ENCODE measurements at places on chromosomes 2 and 18.

GRCh38 chr2:61510674-61511671, 27.2 kb downstream of the XPO1 start:
- no peak for DNase-seq

GRCh38 chr2:231861288-231861931, 64.8 kb downstream of the NPPC start:
- DNase-seq, result no peak

GRCh38 chr2:226911932-226912331, 76.1 kb downstream of the RHBDD1 start:
- DNase-seq, result no peak

DNA sequence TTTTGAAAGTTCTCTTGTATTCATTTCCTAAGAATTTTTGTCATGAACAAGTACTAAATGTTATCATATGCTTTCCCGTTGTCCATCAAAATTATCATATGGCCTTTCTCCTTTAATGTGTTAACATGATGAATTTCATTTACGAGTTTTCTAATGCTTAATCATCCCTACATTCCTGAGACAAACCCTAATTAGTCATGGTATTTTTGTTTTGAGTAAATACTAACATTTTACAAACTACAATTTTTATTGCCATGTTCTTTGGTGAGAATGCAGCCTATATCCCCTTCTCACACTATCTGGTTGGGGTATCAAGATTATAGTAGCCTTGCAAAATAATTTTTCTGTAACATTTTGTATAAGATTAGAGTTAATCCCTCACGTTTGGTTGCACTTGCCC, 14.5 kb downstream of the SMAD2 start:
- DNase-seq, result no peak

- no peak for DNase-seq
Observed at GRCh38 chr2:27537287-27537686, 40.6 kb downstream of the GCKR start.

DNA sequence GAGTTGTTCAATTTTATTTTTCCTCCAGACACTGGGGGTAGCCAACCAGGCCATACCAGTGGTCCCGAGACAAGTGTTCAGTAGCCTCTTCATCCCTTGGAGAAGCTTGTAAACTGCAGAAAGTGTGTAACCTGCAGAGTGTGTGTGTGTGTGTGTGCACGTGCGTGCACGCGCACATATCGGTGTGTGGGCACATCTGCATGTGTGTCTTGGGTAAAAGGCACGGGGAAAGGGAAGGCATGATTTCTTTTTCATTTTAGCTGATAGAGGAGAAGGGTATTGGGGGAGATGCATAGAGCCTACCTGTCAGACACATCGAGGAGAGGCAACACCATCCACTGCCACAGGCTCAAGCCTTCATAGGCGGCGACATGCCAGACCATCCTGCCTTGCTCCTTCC, 181.4 kb downstream of the CLIP4 start:
- DNase-seq, result no peak

- DNase-seq, result no peak
Observed at GRCh38 chr2:119214453-119215037, 9.1 kb upstream of the STEAP3 start.

DNA sequence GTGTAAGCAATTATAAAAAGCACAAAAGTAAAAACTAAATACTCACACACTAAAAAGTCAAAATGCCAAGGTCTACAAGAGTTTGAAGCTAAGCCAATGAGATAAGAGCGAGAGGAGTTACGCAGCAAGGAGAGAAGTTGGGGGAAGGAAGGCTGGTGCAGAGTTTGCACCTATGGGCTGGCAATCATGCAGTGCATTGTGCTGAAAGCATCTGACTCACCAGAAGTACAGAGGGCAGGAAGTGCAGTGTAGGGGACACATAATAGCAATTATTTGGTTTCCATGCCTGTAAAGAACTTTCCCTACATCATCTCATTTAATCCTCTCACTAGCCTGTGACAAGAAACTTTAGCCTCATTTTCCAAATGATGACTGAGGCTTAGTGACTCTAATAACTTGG, 142.7 kb upstream of the KYNU start:
- no peak for DNase-seq

DNA sequence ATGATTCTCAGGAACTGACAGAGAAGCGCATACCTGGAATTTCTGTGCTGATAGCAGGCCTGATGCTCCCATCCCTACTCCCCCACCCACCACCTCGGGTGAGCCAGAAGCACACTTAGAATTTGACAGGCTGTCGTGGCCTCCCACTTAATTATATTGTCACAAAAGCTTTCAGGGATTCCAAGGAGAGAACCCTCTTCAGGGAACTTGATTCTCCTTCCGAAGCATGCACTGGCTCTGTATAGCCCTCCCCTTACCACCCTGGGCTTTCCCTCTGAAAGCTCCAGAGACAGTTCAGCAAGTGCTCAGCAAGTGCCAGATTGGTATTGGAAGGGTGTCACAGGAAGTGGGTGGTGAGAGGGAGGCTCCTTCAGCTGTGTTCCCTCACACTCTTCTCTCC, 252.5 kb upstream of the SIX2 start:
- no peak for DNase-seq

GRCh38 chr18:3126457-3127097, 93.2 kb downstream of the MYOM1 start:
- DNase-seq, result no peak

All from GM20000 (cell line).